Activated B cell treated with CpG ODN at 0.5 μM for 24 hours (primary cell): ENCODE measurements at places on chromosomes 6 and 20. TPM values are rescaled to one million over a fixed set of nuclear protein-coding genes. Genes with fewer than 3 reads are reported as not detected.

RPS6KA2 gene
- total RNA-seq, result 13.9 and 14.4 TPM in 2 replicates

DEFB132 gene
- total RNA-seq, result not detected in 2 replicates

DNA sequence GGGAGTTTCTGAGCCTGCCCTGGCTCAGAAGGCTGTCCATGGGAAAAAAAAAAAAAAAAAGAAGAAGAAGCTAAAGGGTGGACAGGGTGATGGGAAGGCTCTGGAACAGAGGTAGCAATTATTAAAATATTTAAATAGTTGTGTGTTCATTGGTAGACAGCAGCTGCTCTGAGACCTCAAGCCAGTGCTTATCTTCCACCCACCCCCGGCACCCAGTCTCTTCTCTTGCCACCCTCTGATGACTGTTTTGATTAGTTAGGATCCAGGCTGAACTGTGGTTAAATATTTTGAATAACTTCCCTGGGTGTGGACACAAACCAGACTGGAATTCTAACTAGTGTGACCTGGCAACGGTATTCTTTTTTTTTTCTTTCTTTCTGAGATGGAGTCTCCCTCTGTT, 16.9 kb upstream of the SRSF3 start:
- H3K27ac ChIP-seq, result no peak overlapping the region
- no peak overlapping the region for H3K4me3 ChIP-seq
- no peaks in the 10 kb centered on the region for H3K36me3 ChIP-seq
- no peak for DNase-seq

DNA sequence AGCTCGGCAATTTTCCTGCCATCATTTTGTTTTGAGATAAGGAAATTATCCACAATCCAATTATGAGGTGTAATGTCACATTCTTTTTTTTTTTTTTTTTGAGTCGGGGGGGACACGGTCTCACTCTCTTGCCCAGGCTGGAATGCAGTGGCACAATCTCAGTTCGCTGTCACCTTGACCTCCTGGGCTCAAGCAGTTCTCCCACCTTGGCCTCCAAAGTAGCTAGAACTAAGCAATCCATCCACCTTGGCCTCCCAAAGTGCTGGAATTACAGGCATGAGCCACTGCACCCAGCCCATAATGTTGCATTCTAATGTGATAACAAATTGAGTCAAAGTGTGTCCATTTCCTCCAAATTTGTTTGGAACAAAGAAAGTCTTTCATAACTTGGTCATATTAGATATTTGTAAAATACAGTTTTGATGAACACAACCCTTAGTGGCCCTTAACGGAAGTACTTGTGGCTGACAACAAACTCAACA, 144.1 kb upstream of the AFDN start:
- DNase-seq, result no peak
- no peak overlapping the region for H3K27ac ChIP-seq

- no peak overlapping the region for H3K27ac ChIP-seq
- H3K4me1 ChIP-seq, result no peaks in the 10 kb centered on the region
- no peak overlapping the region for H3K4me3 ChIP-seq
- H3K27me3 ChIP-seq, result peaks cover 3% of the 10 kb centered on the region
- DNase-seq, result no peak
- H3K36me3 ChIP-seq, result no peaks in the 10 kb centered on the region
Measured at GRCh38 chr6:75147512-75147911, 58.3 kb downstream of the COL12A1 start.
